T-helper 9 cell (primary cell): ENCODE measurements at places on chromosomes 12 and 14.

- no peak for DNase-seq
These were observed 27.2 kb upstream of the PTPRB start for GRCh38 chr12:70664465-70664881.

- DNase-seq, result no peak
These were observed 119.5 kb upstream of the PMCH start for GRCh38 chr12:102317155-102317554.

GRCh38 chr12:63164911-63165310 lies 13.9 kb upstream of the AVPR1A start:
- DNase-seq, result no peak

GRCh38 chr12:105882404-105882803 lies 256.4 kb downstream of the NUAK1 start:
- DNase-seq, result no peak

DNA sequence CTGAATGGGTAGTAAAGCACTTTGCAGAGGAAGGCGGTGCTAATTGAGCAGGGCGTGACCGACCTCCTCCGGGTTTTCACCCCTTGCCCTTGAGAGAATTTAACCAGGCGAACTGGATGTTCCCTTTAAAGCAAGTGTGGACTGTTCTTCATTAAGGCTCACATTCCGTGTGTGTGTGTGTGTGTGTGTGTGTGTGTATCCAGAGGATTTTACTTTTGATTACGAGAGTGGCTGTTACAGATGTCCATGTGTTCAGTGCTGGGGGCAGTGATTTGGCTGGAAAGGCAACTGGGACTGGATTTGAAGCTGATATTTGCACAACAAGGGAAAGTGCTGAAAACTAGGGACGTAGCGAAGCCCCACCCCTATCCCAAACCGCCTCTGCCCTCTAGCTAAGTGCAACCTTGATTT lies 2.2 kb downstream of the TMEM132C start:
- no peak for DNase-seq

GRCh38 chr12:100564090-100564489 lies 9.4 kb upstream of the GAS2L3 start:
- DNase-seq, result no peak

DNA sequence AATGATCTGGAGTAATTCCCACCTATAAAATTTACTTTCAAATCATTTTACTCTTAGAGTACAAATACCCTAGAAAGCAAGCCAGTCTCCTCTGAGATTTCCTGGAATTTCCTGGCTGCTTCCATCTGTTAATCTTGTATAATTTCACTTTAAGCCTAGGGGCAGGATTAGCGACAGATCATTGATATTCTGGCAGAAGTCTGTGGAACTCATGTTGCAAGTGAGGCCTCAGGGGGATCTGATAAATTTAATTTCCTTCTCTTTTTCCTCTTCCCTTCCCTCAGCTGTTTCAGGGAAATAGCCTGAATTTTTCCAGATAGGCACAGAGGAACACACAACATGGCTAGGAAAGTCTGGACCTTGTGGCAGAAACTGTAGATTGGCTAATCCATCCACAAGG lies 5.9 kb upstream of the KRT6A start:
- no peak for DNase-seq

- DNase-seq, result no peak
These were observed 7.7 kb downstream of the JDP2 start for GRCh38 chr14:75435473-75435872.

GRCh38 chr12:1800401-1801302 lies 19.7 kb upstream of the LRTM2 start:
- DNase-seq, result no peak

DNA sequence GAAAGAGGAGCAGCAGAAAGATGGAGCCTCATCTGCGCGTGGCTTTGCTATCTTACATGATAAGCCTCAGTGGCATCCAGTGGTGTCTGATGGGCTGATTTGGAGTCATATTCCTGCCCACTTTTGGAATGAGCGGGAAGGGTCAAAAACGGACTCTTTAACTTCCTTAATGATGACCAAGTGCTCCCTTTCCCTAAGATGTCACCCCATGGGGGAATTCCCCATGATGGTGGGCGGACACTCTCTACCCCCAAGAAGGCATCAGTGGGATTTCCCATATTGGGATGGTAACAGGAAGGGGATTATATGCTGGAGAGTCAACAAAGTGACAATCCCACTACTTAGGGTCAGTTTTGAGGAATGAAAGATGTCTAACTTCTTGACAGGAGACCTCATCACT lies 110.9 kb downstream of the GPATCH2L start:
- DNase-seq, result no peak

GRCh38 chr12:89836026-89836425 lies 127.4 kb upstream of the ATP2B1 start:
- no peak for DNase-seq

GRCh38 chr12:27711317-27711682 lies 668 bp downstream of the MRPS35 start:
- no peak for DNase-seq

- no peak for DNase-seq
These were observed 44.4 kb downstream of the BICD1 start for GRCh38 chr12:32151086-32151485.

GRCh38 chr12:132491138-132491663 lies 1.2 kb downstream of the FBRSL1 start:
- no peak for DNase-seq

- no peak for DNase-seq
These were observed 1314.6 kb upstream of the TMEM132C start for GRCh38 chr12:126952096-126953007.

- no peak for DNase-seq
These were observed 66.4 kb upstream of the DCN start for GRCh38 chr12:91249054-91249453.

- no peak for DNase-seq
These were observed 70.4 kb downstream of the ARL6IP4 start for GRCh38 chr12:123050913-123051312.

- no peak for DNase-seq
These were observed 368.1 kb upstream of the FOXG1 start for GRCh38 chr14:28398506-28398905.

DNA sequence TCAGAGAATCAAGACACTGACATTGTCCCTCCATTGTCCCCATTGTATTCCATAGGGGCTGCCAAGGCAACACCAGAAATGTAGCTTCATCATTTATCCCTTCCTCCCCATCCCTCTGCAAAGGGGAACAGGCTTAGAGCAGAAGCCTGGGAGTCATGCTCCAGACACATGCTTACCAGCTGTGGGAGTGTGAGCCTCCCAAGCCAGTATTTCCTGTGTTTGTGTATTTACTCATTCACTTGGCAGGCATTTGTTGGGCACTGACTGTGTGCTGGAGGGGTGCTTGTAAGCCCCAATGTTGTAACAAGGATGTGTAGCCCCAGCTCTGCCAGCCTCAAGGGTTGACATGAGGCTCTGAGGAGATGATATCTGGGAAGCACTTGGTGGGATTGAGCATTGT lies 46.0 kb upstream of the TCL1A start:
- no peak for DNase-seq

- DNase-seq, result no peak
These were observed 18.9 kb downstream of the LLPH start for GRCh38 chr12:66111605-66112004.

GRCh38 chr12:30015631-30016337 lies 232.0 kb upstream of the TMTC1 start:
- DNase-seq, result no peak

DNA sequence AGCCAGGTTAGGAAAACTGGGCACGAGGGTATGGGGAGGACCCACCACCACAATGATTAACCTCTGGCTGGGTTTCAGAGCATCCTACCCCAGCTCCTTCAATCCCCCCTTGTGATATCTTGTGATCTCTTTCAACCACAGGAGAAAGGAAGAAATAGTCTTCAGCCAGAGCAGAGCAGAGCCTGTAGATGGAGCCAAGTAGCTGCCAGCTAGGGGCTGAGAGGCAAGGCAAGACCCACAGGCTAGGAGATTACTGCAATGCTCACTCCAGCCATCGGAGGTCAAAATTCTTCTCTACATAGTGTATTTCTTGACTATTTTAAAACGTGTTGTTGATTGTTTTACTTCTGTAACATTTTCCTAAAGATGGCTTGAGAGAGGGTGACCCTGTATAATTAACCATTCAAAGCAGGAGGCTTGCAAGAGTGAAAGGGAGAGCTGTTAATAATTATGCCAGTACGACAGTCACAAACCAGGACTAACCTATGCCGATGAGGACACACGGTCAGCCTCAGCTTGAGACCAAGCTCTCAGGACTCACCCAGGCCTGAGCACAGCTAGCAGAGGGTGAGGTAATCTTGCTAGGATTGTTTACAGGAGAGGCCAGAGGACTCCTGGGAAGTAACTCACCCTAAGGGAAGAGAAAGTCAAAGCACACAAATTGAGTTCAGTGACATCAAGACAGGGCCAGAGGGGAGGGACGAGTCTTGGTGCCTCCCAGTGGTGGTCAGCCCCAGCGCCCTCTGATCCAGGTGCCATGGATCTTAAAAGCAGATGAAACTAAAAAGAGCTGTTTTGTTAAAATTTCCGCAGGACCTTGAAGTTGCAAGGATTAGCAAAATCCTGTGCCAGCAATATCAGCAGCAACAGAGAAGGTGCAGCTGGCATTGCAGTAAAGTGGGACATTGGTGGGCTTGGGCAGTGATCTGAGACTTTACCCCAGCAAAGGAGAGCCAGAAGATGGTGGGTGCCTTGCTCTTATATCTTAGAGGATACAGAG lies 29.8 kb upstream of the CDKN3 start:
- DNase-seq, result no peak

DNA sequence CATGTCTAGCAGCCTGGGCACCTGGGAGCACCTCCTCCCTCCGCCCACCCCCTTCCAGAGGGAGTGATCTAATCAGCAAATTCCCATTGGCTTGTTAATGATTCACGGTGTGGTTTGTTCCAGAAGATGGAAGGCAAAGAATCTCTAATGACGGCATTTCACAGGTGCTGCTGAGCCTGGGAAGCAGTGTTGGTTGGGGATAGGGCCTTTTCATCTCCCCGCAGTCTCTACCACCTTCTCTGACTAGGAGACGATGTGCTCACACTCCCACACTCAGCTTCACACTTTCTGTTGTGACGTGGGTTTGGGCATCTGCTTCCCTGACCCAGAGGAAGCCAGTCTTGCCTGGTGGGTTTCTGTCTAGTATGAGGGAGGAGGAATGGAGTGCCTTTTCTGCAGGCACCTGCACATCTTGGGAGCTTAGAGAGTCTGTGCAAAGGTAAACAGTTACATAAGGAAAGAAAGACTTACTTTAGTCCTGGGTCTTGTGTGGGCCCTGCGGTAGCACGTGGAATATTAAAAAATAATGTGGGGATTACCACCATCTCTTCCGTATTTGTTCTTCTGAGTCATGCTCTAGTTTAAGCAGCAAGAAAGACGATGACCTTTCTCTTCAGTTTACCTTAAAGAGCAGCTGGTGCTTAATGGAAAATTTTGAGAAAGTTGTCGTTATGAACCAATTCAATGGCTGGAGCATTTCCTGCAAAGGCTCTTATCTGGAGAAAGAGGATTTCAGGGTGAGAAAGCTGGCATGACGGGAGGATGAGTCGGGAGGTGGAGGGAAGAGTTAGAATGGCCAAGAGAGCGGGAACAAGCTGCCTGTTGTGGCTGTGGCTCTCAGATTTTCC lies 70.6 kb upstream of the ARHGAP5 start:
- no peak for DNase-seq

DNA sequence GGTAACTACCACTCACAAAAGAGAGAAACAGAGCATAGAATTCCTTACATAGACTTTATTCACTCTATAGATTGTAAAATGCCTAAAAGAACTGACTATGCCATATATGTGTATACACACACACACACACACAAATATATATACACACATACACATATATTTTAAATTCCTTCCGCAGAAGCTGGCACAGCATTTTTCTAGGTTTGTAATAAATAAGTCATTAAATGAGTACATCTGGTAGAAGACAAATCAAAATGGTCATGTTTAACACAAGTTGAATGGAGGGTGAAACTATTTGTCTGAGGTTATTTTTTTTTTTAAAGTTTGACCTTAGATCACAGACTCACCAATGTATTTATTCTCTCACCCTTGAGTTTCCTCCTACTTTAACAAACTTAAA lies 58.2 kb downstream of the CCER1 start:
- no peak for DNase-seq

- no peak for DNase-seq
These were observed 4.3 kb upstream of the IL26 start for GRCh38 chr12:68229956-68230355.

- peak; percentile 73 for DNase-seq
These were observed 190.8 kb upstream of the PRMT8 start for GRCh38 chr12:3299929-3300832.

DNA sequence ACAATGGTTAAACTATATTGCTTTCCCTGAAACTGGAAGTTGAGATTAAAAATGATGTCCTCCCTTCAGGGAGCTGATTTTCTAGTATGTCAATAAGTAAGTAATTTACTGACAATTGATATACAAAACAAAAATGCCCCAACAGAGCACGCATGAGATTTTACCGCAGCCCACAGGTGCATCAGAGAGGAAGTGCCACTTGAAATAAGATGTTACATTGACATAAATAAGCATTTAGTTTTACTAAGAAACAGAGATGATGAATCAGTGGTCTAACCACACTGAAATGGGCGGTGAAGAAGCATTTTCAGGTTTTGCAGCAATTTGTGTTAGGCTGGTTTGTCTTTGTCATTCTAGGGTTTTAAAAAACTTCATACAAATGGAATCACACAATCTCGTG lies 8.8 kb upstream of the CLECL1 start:
- DNase-seq, result peak; percentile 57

DNA sequence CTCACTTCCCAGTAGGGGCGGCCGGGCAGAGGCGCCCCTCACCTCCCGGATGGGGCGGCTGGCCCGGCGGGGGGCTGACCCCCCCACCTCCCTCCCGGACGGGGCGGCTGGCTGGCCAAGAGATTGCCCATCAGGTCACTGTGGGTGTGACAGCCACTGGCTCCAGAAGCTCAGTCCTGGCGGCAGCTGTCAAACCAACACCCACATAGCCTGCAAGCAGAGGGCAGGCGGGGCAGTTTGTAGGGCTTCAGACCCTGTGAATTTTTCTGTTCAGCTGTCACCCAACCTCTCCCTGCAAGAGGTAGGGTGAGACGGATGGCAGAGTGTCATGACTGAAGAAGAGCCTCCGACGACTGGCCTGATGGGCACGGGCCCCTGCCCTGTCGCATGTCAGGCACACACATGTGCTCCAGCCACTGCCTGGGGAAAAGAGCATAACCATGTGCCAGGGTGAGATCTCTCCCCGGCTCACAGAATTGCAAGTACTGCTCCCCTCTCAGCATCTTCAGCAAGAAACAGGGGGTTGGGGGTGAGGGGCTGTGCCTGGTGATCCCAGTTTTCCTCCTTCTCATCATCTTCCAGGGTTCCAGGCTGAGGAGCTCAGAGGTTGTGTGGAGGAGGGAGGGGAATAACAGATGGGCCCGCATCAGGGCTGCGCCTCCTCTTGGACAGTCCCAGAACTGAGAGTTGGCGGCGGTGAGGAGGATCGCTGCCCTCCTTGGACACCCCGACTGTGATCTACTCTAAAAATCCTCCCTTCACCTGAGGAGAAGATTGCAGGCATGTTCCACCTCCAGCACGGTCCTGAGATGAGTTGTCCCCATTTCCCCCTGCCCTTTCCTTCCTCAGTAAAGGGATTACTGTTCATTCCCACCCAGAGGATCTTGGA lies 11.2 kb upstream of the PRPH start:
- no peak for DNase-seq
